Stimulated activated CD4-positive, alpha-beta T cell treated with anti-CD3 and anti-CD28 coated beads, Interleukin-2, amount 100 ng/mL, for 4 hours (primary cell): ENCODE measurements at places on chromosomes 12 and 14.
A peak's percentile ranks its signal among the peaks of the same experiment; 100 is the strongest.

GRCh38 chr14:50477760-50478159, 54.6 kb downstream of the MAP4K5 start:
- DNase-seq: no peak

- DNase-seq: no peak
These were observed 57.4 kb upstream of the ANO4 start for GRCh38 chr12:100737168-100737567.

GRCh38 chr12:29707846-29708245, 75.9 kb downstream of the TMTC1 start:
- DNase-seq: no peak

- DNase-seq: peak; percentile 28
These were observed 1.1 kb downstream of the PHLDA1 start for GRCh38 chr12:76030341-76031080.

GRCh38 chr14:36659010-36659821, 2.4 kb upstream of the PAX9 start:
- no peak for DNase-seq

- no peak for DNase-seq
These were observed 13.7 kb downstream of the TRMT61A start for GRCh38 chr14:103542605-103543088.

GRCh38 chr14:55840821-55841220, 260.8 kb downstream of the KTN1 start:
- DNase-seq: no peak

GRCh38 chr12:38926501-38926900, 21.1 kb upstream of the CPNE8 start:
- DNase-seq: no peak

DNA sequence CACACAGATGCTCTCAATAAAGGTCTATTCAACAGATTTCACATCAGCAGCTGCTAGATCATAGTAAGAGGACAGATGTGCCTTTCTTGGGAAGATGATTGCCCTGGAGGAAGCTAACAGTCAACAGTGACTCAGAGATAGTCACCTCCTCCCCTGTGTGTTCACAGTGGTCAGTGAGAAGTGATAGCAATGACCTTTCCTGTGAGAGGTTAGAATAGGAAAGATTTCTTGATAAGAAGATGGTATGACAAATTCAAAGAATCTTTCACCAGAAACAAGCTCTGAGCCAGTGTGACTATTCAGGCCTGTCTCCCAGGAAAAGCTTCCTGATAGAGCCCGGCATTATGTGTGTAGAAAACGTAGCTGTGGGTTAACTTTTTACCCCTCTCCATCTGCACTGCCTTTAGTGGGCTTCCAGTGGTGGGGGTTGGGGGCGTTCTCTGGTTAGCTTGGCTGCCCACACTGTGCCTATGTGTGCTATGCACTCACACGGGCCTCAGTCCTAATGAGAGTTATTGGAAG, 66.4 kb upstream of the ARHGAP5 start:
- no peak for DNase-seq

DNA sequence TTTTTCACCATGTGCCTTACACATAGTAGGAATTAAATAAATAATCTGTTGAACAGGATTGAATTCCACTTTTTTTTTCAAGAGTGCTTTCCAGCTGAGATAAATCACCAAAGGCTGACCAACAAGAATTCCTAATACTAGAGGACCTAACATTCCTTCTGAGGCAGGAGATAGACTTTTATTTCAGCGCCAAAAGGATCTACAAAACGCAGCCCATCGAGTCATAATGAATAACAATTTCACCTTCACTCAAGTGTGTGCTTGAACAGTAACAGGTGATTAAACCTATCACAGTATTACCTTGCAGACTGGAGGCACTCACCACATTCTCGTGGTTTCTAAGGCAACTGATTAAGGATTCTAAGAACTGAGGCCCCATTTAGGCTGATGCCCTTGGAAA, 224.3 kb upstream of the ATP2B1 start:
- DNase-seq: no peak

DNA sequence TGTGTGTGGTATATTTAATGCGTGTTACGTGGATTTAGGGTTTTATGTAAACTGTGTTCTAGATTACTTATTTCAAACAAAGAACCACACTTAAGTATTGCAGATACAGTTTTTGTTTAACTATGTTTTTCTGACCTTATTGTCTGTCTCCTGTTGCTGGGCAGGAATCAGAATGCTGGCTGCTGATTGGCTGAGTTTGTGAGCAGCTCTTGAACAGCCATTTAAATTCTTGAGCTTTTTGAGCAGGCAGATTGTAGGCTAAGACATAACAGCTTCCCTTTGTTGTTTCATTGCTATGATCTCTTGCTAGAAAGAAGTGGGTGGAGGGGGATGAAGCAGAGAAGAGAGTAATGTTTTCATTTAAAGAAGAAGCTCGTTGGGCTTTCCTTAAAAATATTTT, 52.2 kb downstream of the ATF7IP start:
- peak; percentile 40 for DNase-seq

DNA sequence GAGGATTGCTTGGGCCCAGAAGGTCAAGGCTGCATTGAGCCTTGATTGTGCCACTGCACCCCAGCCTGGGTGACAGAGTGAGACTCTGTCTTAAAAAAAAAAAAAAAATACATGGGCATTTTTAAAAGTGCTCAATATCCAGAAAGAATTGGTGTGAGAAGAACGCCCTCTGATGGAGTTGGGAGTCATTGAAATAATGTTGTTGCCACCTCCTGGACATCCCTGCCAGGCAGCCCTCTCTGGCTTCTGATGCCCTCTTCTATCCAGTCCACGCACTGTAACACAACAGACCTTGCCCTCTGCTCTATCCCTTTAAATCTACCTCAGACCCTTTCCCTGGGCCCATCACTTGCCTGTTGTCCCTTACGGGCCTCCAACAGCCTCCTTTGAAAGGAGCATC, 4.9 kb downstream of the PTGDR start:
- DNase-seq: no peak

DNA sequence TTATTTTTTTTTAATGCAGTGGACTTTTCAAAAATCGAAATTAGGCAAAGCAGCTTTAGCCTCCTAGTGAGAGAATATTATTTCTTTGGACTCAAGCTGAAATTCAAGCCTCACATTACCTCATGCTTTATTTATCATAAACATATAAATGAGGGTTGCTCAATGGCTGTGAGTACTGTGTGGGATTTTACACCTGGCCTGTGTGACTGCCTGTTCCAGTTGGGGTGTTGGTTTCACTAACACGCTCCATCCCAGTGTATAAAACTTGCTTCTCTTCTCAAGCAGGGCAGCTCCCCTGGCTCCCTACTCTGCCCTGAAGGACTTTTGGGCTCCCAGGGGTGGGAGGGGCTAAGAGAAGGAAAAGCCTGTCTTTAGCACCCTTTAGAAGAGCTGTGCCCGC, 15.0 kb downstream of the ANKLE2 start:
- no peak for DNase-seq

DNA sequence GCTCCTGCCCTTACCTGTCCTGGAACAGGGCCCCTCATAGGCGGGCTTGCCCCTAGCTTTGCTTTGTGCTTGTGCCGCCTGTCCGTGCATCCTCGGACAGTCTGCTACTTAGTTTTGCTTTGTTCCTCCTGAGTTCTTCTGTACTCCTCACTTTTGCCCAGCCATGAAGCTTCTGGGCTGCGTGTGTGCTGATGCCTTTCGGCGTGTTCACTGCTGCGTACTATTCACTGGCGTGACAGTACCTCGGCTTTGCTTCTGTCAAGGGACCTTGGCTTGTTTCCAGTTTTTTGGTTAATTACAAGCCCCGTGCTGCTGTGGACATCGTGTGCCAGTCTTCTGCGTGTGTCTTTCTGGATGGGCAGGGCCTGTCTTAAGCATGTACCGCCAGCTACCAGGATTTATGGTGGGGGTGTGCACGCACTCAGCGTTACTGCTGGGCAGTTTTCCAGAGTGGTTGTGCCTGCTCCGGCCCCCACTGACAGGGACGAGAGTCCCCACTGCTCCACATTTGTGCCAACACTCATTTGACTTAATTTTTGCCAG, 2.5 kb downstream of the PACS2 start:
- DNase-seq: no peak

DNA sequence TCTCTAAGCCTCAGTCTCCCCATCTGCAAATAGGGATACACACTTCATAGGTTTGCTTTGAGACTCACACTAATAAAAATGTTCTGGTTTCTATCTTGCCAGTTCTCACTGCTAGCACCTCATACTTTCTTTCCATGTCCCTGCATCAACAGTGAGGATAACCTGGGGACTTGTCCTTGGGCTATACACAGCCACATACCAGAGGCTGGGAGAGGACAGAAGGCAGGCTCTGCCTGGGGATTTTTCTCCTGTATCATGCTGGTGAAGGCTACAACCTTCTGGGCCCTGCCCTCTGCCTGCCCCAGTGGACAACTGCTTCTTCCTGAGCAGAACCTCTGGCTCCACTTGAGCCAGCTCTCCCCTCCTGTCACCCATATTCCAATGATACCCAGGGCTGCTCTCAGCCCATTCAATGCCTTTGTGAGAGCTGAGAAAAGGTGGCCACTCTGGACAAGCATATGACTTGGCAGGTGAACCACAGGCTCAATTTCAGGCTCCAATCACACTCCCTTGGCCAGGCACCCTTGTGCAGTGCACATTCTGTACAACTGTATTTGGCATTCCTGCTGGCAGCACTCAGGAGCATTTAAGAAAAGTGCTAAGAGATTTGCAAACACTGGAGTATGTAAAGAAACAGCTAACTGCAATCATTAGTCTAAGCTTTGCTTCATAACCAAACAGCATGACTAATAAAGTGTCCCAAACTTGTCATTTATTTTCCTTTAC, 135.8 kb upstream of the VRK1 start:
- DNase-seq: no peak

DNA sequence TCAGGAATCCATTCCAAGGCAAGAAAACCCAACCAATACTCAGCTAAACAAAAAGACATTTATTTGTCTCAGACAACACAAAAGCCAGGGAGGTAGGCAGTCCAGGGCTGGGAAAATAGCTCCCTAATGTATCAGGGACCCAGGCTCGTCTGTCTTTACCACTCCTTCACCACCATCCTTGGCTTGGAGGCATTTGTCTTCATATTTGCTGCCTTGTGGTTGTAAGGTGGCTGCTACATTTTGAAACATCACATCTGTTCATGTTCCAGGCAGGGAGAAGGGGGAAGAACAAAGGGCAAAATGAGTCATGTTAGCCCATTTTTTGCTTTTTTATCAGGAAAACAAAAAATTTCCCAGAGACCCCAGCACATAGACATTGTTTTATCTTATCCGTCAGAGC, 44.8 kb upstream of the PCED1B start:
- no peak for DNase-seq

- no peak for DNase-seq
These were observed 9.0 kb downstream of the GSTZ1 start for GRCh38 chr14:77329872-77330271.

DNA sequence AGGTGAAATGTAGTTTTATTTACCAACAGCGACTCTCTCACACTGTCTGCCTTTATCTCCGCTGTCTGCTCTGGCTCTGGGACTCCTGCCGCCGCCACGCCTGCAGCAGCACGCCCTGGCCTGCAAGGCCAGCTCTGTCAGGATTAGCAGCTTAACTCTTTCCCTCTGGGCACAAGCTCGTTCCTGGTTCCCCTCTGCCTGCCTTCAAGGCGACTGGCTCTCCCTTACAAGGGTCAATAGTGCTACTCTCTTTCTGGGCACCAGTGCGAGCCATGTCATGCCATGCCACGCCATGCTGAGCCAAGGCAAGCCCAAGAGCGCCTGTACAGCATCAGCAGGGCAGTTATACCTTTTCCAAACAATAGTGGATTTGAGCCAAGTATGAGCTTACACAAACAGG, 3.6 kb upstream of the CLEC2B start:
- no peak for DNase-seq

GRCh38 chr12:111840807-111841206, 1.2 kb upstream of the MAPKAPK5 start:
- no peak for DNase-seq

DNA sequence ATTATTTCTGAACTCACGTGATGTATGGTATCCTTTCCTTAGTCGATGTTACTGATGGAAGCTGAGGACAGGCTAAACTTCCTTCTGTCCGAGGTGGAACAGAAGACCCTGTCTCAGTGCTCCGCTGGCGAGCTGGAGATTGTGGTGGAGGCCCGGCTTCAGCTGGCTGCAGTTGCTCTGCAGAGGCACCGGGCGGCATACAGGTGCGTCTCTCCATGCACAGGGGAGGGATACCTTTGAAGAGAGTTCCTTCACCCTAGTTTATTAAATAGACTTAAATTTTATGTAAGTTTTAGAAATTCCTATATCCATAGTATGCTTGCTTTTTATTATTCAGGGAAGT, 186.7 kb upstream of the NEDD1 start:
- DNase-seq: no peak

GRCh38 chr12:20967756-20968155, 157.3 kb downstream of the SLCO1B3 start:
- DNase-seq: no peak

- no peak for DNase-seq
These were observed 62.7 kb downstream of the TESC start for GRCh38 chr12:117036547-117036946.

DNA sequence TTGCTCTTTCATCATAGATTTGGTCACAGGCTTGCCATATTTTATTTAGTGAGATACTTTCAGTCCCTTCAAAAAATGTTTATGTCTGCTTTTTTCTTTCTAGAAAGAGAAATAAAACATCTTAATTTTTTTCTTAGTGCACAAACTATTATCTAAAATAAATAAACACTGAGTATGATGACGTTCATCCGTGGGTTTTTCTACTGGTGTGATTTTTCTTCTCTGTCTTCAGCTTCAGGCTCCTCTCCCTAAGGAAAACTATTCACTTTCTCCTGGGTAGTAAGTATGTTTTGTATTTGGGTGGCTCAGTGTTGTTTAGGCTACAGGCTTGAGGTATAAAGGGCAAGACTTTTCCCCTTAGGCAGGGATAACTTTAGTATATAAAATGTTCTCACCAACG, 154.7 kb downstream of the DACT1 start:
- DNase-seq: no peak

DNA sequence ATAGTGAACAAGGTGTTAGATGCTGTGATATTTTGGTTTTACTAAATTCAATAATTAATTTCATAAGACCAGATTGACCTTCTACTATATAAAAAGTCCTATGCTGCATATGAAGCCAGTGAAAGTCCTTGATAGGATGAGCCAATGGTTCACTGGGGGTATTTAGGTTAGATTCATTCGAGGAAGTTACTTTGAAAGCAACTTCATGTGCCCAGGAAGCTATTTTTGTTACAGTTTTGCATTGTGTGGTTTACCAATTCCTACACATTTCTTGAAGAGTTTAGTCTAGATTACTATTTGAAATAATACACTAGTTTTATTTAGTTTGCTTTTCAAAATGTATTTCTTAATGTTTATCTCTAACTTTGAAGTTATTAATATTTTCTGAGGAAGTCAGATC, 58.5 kb upstream of the RMST start:
- no peak for DNase-seq

GRCh38 chr14:81353691-81354323, 46.3 kb downstream of the STON2 start:
- no peak for DNase-seq

DNA sequence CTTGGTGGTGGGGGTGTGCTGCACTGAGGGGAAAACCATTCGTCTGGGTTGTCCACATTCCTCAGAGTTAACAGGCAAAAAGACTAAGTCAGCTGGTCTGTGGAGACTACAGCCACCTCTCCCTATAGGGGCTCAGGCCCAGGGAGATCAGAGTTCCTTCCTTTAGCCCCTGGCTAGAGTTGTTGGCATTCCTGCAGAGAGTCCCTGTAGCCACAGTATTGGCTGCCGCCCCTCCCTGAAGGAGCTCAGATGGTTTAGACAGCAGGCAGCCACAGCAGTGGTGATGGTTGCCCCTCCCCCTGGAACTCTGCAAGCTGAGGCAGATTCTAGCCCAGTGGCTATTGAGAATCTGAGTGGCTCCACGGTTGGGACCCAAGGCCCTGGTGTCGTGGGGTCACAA, 1072.5 kb upstream of the ATXN7L3B start:
- no peak for DNase-seq

- DNase-seq: no peak
These were observed 177.1 kb downstream of the RMST start for GRCh38 chr12:97639702-97640101.
